ENCODE measurements at places on chromosomes 12 and 14.

DNA sequence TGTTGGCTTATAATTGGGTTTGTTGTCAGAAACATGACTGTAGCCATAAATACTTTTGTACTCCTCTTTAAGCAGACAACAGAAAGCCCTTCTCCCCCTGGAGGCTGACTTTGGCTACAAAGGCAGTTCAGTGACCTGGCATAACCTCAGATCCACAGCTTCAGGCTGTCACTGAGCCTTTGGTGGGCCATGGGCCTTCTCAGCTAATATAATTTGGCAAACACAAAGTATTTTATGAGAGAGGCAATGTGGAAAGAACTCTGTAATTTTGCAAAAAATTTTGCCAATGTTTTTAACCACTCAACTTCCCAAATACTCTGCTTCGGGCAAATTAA, 15.5 kb upstream of the MGP start:
- DNase-seq: peak; percentile 71

DNA sequence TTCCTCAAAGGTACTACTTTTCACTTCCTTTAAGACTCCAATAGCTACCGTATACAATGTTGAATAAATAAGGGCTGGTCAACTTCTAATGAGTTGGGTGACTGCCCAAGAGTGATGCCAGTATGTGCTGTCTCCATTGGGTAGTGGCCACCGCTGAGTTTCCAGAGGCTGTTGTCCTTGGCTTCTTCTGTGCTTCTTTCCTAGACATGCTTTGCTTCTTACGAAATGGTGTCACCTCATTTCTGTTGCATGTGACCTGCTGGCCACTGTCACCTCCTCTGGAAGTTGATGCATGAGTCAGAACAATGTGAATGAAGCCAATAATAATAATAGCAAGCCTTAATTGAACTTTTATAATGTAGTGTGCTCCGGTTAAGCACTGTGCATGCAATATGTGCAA, 7.5 kb upstream of the NID2 start:
- DNase-seq: peak; percentile 73

DNA sequence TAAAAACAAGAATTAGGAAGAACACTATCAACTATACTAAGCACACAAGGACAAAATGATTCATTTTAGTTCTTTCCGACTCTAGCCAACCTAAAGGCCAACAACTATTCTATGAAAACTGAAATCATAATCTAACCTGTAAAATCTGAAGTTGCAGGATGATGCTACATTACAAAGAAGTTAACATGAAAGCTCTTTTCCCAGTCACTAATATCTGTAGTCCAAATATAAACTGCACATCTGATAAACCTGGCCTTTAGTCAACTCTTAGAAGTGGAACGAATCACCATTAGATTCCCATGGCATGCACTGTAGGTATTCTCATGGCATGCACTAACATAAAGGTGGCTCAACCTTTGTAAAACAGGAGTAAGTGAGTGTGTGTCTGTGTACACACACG, 41.7 kb downstream of the BLTP3B start:
- no peak for DNase-seq

- no peak for DNase-seq
These were observed 84.3 kb downstream of the PLCZ1 start for GRCh38 chr12:18653465-18653864.

DNA sequence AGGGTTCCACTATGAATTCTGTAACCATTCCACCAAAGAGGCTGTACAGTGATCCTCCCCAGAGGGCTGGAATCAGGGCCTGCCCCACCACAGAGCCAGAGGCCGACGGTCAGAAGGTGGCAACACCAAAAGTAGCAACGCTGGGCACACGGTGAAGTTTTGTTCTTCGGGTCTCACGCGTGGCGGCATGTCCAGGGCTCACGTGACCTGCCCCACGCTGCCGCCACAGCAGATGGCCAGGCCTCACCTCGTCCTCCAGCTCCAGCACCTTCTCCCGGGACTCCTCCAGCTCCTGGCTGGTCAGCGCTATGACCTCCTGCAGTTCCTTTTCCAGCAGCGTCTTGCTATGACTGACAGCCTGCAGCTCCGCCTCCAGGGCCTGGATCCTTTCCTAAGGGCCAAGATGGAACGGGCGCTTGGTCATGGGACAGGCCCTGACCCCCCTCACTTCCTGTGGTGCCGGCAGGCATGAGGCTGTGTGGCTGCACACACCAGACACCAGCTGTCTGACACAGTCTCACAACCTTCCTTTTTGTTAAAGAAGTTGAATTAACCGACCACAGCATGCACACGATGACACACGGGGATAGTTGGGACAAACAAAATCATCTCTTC, 22.4 kb upstream of the ANKLE2 start:
- DNase-seq: peak; percentile 44

DNA sequence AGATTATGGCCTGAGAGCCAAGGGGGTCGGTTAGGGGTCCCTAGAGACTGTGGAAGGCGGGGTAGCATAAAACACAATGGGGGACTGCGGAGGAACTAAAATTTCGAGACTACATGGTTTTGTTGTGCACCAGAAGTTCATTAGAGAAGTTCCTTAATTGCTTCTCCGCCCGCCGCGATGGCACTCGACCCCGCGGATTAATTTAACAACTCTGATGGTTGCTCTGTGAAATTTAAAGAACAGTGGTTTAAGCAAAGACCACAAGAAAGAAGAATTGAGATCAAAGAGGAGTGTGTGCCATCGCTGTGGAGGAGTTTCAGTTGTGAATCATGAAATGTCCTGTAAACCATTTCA, 1.4 kb upstream of the CCDC88C start:
- DNase-seq: no peak

DNA sequence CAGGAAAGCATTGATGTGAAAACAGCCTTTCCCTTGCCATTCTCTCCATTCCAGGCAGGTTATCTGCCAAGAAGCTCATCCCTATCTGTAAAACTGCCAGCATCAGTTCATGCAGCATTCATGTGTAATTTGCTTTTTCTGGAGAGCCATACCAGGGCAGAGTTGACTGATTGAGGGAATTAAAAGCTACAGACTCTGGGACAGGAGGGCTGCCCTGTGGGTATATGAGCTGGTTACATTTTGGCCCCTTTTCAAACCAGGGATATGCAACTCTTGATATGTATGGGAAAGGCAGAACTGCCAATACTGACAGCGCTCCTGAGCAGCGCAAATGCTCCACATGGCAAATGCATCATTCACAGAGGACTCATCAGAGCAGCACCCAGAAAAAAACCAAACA, 53.7 kb downstream of the SYT1 start:
- no peak for DNase-seq

- no peak for DNase-seq
These were observed 77.6 kb downstream of the MOK start for GRCh38 chr14:102227184-102227964.

DNA sequence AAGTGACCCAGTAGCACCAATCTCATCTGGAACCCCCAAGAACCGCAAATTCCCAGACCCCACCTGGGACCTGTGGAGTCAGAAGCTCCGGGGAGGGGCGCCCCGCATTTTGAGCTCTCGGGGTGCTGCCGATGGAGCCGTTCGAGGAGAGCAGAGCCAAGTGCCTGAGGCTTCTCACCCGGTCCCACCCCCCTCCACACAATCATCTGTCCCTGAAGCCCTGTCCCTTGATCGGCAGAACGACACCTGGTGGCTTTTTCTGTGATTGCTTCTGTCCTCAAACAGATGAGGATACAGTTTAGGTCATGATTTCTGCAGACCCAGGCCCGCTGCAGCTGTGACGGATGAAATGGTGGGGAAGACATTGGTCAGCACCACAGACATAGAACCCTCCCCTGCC, 74.7 kb downstream of the NOC4L start:
- no peak for DNase-seq

GRCh38 chr12:728781-729180, 23.6 kb upstream of the WNK1 start:
- DNase-seq: no peak

GRCh38 chr12:726281-727140, 25.9 kb upstream of the WNK1 start:
- no peak for DNase-seq

DNA sequence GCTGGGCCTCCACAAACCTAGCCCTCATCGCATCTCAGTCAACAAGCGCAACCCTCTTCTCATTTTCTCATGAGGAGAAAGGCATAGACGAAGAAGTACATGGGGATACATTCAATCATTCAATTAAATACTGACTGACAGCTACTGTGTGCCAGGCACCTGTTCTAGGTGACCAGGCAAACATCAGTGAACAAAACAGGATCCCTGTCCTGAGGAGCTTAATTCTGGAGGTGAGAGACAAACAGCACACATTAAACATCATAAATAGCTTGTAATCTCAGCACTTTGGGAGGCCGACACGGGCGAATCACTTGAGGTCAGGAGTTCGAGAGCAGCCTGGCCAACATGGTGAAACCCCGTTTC, 362 bp upstream of the ACYP1 start:
- no peak for DNase-seq

DNA sequence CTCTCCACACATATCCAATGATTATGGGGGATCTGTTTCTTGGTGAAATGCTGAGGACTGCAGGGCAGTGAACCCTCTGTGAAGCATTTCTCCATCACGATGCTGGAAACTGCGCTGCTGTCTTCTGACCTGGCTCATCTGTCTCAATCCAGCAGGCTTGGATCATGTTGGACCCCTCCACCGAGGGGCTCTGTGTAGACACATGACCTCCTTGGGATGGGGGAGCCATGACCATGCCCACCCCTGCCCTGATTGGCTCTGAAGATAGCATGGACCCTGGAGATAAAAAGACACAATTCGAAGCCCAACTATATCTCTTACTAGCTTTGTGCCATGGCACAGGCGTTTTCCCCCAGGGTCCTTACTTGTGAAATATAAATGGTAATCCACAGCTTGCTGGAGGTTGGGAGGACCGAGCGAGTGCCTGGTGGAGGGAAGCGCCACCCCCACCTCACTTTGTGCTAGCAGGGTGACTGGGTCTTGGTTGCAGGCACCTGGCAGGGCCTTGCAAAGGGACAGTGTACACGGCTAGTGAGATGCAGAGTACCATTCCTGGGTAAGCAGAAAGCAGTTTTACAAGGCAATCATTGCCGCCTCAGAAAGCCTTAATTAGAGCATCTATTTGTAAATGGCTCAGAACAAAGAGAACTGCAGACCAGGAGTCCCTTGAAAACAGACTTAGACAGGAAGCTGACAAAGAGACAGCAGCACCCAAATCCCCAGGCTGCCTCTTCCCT, 2.4 kb upstream of the KRT83 start:
- DNase-seq: no peak

DNA sequence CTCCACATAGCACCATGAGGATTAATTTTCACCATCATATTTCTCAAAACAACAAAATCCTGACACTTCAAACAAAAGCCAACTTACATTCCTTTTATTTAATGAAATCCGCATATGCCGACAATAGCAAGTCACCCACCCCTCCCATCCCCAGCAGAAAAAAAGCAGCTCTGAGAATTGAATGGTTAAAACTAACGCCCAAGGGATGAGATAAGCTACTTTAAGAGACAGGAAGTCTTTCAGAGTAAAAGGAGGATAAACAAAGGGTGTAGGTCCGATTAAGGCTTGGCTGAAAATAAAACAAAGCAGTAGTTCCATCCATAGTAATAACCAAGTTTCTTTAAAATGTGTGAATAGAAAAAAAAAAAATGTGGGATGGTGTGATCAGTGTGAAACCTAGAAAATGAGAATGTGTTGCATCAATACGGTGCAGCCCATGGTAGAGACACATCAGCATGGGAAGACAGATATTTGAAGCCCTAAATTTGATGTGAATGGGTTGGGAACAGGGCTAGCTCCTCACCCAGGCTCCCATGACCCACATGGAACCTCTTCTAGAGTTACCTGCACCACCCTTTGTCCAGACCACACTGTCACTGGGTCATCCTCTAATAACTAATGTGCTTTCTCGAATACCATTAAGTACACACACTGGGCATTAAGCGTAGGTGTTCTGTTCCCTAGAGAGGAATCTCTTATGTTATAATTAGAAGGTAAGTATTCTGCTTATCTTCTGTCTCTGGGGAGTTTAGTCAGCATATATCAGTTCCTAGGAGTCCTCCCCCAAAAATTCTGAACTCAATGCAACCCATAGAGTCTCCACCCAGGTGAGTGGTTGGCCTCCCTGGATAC, 31.7 kb downstream of the RTRAF start:
- no peak for DNase-seq

- no peak for DNase-seq
These were observed 293.0 kb upstream of the TBX3 start for GRCh38 chr12:114976959-114977358.

- peak; percentile 90 for DNase-seq
These were observed 36.2 kb upstream of the ATP23 start for GRCh38 chr12:57904848-57905811.

DNA sequence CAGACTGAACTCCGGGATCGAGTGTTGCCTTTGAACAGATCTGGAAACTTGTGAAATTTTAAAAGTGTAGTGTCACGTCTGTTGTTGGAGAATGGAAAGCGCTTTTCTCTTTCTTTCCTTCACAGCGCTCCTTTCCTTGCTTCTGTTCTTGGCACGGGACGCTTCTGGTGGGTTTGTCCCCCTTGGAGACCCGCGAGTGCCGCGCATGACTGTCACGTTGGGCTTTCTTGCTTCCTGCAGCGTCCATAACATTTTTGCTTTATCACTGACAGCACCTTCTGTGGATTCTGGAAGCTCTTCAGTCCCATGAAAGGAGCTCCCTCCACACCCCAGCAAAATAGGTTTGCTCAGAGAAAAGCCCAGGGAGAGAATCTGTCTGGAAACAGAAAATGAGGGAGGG, 193.0 kb upstream of the TMEM132C start:
- DNase-seq: no peak

DNA sequence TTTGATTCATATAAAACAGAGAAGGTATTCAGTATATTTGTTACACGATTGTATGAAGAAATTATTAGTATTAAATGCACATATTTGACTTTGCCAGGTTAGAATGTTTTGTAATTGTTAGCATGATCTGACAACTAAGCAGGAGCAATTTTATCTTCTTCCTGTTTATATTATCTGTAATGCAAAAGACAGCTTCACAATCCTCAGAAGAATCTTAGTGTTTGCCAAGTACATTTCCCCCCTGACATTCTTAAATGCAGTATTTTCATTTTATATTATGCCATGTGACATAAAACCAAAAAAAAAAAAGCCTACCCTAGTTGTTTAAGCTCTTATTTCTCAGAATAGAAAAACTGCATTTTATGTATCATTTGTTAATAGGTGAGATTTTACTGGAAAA, 469.4 kb downstream of the FOXG1 start:
- no peak for DNase-seq

DNA sequence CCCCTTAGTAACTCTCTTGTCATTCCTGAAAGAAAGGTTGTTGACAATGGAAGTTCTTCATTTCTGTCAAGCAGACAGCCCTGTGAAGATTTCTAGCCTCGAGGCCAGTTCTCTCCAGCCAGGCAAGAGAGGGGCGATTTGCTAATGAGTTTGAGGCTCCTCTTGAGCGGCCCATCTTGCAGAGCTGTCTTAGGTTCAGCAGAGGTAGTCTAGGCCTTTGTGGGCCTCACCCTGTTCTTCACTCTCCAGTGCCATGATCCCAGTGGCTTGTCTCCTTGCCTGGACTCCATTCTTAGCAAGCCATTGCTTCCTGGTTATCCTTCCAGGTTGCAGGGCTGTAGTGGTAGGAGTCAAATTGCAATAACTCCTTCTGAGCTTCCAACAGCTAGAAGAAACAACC, 9.7 kb downstream of the TPH2 start:
- no peak for DNase-seq

Measured in right cardiac atrium (tissue), 5 donors.